ENCODE measurements at places on chromosomes 6 and 20. TPM values are rescaled to one million over a fixed set of nuclear protein-coding genes. Genes with fewer than 3 reads are reported as not detected.

Gene NKAIN2
- total RNA-seq = not detected

Gene MOG
- not detected for total RNA-seq

Gene GSTA3
- not detected for total RNA-seq

Gene TINAG
- not detected for total RNA-seq

Gene ALDH8A1
- 5.2 TPM for total RNA-seq

Gene HACE1
- 16.8 TPM for total RNA-seq

Gene SCAF8
- total RNA-seq = 43.4 TPM

Gene KHDC1L
- total RNA-seq = 0.50 TPM

Gene TP53INP2
- total RNA-seq = 4.3 TPM

Gene CPNE1
- total RNA-seq = 324 TPM

Gene GRIK2
- total RNA-seq = not detected

Gene TDRD6
- total RNA-seq = not detected

Measured in natural killer cell treated with Interleukin-12 subunit alpha and Interleukin-12 subunit beta and Interleukin-15 and Interleukin-18, amount 100 ng/mL, for 72 hours (primary cell).